ENCODE measurements at places on chromosomes 3 and 15. TPM values are rescaled to one million over a fixed set of nuclear protein-coding genes. Genes with fewer than 3 reads are reported as not detected.

HHATL gene
- not detected for total RNA-seq

CLDN18 gene
- 3.3 TPM for total RNA-seq

ZMYND10 gene
- 0.44 TPM for total RNA-seq

IL17RE gene
- total RNA-seq, result 25.5 TPM

TMCO5A gene
- total RNA-seq, result not detected

DAZL gene
- total RNA-seq, result not detected

- no peak for DNase-seq
Observed at GRCh38 chr3:119400466-119400865, 62.9 kb downstream of the TMEM39A start.

GRCh38 chr3:158110658-158111018 is 749 bp downstream of the RSRC1 start:
- DNase-seq, result no peak

GRCh38 chr15:70786996-70787395 is 23.6 kb upstream of the UACA start:
- no peak for DNase-seq

DNA sequence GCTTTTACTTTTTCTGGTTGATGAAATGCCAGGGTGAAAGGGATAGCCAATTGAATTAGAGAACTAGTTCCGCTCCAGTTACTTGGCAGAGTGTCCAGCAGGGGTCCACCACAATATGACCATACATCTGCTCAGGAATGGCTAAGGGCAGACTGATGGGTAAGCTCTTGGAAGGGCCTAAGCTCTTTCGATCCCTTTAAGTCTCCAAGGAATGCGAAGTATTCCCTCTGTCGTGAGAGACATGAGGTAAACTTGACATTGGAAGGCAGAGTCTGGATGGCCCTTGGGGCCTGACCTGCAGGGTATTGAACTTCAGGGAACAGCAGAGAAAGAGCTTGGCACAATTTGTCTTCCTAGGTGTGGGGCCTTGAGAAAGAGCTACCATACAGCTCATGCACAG is 805.8 kb downstream of the PLOD2 start:
- DNase-seq, result no peak

GRCh38 chr15:91099616-91099994 is 452 bp upstream of the SV2B start:
- peak; percentile 56 for DNase-seq

DNA sequence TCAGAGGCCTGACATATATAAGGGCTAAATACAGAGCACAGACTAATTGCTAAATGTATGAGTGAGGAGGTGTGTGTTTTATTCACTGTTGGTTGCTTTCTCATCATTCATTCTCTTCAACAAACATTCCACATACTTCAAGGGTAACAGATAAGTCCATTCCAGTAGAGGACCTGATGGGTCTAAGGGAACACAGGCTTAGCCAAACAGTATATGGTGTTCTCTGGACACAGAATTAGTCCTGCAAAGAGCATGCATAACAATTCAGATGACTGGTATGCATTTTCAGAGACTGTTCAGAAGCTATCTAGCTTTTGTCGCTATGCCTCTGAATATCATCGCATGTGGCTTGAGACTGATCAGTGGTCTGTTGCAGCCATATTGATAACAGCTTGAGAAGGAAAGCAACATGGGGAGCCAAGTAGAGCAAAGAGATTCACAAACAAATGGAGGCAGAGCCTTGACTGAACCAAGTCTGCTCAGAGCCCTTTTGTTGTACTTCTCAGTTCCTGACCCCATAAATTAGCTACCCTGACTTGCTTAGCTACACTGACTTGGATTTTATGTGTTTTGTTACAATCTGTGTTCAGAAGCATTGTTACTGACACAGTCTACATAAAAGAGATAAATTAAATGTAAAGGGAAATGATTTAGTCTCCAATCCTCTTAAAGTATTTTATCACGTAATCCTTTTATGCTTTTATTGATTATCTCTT is 1178.7 kb downstream of the ROBO1 start:
- DNase-seq, result no peak

Measured in Calu3 (cell line).